ENCODE measurements at places on chromosomes 2 and 18.

DNA sequence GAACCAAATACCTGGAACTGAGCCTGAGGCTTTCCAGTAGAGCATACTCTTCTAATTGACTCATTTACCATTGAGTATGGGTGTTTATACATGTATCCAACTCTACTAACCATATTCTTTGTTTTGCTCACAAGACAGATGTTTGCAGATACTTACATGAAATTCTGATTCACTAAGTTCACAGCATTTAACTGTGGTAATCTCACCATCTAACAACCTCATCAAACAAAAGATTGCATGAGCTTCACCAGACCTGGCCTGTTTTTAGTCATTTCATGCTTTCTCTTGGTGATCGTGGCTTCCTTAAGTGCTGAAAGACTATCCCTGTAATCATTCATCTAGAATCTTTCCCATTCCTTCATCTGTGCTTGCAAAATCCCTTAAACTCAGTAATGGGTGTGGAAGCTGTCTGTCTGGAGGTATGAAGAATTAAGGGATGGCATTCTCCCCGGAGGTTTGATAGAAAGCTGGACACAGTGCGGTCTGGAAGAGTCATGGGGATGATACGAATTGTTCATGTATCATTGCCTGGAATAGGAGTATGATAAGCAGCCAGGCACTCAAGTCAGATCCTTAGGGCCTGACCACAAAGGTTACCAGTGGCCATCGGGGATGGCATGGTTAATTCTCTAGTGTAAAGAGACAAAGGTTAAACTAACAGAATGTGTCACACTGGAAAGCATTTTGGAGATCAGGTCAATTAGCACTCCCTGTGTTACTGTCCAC lies 42.0 kb upstream of the IL1R1 start:
- DNase-seq = peak; percentile 98

DNA sequence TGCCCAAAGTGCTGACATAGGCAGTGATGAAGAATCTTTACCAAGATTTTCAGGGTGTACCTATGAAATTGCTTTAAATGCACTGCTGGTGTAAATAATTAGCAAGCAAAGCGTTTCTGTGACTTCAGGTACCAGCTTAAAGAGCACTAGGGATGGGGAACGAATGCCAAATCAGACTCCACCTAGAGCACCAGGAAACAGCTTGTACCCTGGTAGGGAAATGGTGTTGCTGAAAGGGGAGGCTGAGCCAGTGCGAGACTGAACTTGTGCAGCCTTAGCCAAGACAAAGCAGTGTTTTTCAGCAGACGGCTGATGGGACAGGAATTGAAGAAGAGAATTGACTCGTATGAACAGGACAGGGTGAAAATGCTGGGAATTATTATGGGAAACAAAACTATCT lies 65.6 kb downstream of the TWSG1 start:
- DNase-seq = no peak

DNA sequence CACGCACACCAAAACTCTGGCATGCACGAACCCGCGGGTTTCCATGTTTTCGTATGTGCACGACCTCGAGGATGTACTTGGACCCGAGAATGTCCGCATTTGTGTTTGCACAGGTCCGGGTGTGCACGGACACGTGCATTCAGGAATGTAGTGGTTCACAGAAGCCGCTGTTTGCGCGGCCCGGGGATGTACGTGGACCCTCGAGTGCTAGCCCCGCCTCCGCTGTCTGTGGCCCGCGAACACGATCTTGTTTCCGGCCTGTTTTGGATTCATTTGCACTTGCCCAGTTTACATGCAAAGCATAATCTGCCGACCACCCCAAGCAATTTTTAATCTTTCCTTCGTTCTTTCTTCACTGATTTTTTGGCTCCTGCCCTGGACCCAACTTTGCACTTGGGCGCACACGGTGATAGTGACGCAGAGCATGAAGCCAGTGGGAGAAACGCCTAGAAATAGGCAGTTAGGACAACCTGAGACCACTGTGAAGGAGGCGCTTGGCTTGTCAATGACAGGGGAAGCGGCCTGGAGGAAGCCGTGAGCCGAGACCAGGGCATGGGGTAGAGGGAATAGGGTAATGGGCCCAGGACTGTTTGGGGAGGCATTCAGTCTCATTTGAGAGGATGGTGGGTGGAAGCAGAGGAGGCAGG lies 45.4 kb upstream of the PTMA start:
- no peak for DNase-seq

DNA sequence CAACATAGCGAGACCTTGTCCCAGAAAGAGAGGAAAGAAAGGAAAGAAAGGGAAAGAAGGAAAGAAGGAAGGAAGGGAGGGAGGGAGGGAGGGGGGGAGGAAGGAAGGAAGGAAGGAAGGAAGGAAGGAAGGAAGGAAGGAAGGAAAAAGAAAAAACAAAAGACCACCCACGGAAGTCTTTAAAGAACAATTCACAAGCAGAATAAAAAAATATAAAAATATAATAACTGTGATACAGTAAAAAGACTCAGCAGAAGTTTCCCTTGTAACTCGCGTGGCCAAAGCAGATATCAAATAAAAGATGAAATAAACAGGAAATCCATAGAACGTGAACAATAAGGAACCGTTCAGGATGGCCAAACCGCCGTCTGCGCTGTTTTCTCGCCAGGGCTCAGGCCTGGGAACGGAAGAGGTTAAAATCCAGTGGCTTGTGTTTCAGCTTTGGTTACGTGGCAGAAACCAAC lies 1.2 kb upstream of the SLC1A4 start:
- DNase-seq = no peak
